ENCODE measurements at places on chromosomes 1 and 21.
A peak's percentile ranks its signal among the peaks of the same experiment; 100 is the strongest.

DNA sequence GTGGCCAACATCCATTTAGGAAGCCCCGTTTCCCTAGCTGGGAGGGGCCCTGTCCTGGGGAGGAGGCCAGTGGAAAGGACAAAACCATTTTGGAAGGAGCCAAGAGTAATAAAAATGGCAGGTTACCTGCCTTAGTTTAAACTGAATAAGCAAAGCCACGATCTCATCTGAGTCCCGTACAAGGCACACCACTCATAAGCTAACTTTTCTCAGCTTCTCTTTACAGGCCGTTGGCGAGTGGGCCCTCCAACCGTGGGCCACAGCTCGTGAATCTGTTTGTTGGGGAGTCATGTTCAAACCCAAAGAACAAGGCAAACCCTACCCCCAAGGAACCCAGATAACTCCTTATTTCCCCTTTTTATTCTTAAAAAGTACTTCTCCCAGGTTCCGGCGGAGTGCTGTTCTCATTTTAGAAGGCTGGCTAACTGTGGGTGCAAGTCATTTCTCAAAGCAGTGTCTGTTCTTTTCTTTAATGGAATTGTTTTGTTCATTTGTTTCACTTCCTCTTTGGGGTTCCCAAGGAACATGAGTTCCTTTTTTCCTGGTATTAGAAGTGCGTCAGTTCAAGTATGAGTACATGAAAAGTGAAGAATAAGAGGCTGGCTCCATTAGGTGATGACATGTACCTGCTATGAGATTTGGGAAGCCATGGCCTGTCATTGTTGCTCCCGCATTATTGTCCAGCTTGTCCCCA, 89.0 kb downstream of the PSMG1 start:
- no peak for DNase-seq

DNA sequence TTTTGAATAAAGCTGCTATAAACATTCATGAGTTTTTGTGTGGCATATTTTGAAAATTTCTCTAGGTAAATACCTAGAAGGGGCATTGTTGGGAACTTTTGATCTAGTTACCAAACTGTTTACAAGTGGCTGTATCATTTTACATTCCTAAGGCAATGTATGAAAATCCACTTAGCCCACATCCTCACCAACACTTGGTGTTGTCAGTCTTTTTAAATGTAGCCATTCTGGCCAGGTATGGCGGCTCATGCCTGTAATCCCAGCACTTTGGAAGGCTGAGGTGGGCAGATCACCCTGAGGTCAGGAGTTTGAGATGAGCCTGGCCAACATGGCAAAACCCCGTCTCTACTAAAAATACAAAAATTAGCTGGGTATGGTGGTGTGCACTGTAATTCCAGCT, 5.9 kb upstream of the KCNE2 start:
- DNase-seq, result no peak

- peak; percentile 94 for DNase-seq
Measured at GRCh38 chr1:228416217-228416933, at the start of gene TRIM17. Gene TRIM17 (minus strand): TSS chr1:228416861. CDS start chr1:228415072, 1,789 bp downstream.

GRCh38 chr1:21034725-21035628, 141.7 kb downstream of the EIF4G3 start:
- no peak for DNase-seq

All from GM23338 (cell line).